ENCODE measurements at places on chromosomes 13 and 19.

GRCh38 chr19:48913114-48913889, 13.2 kb downstream of the NUCB1 start:
- no peak for DNase-seq

DNA sequence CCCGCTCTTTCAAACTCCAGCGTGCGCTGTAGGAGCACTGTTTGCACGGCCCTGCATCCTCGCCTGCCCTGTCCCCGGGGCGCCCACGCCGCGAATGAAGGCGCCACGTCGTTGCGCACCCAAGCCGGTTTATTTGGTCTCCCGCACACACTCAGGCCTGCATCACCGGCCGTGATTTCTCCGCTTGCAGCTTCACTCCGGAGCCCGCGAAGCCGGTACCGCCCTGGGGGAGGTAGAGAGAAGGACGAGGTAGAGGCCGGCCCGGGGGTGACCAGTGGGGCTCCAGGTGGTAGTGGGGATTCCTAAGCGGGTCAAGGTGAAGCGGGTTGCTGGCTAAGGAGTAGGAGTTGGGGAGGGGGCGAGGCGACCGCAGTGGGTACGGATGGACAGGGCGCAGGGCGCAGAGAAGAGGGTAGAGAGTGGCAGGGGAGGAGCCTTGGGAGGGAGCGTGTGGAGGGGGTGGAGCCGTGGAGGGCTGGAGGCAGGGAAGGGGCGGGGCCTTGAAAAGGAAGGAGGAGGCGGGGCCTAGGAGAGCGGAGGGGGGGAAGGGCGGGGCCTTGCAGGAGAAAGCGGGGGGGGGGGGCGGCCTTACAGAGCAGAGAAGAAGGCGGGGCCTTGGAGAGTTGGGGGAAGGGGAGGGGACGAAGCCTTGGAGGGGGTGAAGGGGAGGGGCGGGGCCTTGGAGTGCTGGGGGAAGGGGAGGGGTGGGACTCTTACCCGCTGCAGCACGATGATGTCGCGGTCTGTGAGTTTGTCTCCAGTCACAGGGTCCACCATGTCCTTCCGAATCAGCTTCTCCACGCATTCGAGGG, 24.6 kb downstream of the NOSIP start:
- no peak for DNase-seq

DNA sequence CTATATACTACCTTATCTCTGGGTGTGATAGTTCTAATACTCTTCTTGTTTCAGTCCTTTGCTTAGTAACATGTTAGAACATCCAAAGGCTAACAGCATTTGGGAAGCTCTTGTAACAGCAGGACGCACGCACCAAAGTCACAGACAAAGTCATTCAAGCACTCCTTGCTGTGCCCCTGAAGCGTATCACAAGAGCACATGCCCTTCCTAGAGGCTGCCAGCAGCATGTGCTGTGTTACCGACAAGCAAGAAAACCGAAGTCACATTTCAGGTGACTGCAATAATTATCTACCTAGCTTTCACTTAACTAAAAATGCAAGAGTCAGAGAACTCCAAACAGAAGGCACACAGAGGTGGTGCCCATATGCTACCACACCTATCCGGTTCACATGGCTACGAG, 194.1 kb downstream of the KLF12 start:
- DNase-seq = no peak

DNA sequence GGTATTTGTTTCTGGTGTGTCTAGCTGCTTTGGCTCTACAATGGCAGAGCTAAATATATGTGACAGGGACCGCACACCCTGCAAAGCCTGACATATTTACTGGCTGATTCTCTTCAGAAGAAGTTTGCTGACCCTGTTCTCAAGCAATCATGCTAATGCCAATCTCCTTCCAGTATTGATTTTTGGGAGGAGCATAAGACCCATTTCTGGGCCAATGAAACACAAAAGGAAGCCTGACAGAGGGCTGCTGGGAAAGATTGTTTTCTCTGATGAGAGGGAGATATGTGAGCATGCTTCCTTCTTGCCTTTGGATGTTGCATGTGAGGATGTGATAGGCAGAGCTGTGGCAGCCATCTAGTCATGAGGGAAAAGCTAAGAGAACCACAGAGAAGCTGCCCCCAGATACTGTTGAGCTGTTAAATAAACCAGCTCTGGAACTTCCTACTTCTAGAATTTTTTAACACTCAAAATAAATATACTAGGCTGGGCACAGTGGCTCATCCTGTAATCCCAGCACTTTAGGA, 31.4 kb upstream of the TPTE2 start:
- DNase-seq = no peak

DNA sequence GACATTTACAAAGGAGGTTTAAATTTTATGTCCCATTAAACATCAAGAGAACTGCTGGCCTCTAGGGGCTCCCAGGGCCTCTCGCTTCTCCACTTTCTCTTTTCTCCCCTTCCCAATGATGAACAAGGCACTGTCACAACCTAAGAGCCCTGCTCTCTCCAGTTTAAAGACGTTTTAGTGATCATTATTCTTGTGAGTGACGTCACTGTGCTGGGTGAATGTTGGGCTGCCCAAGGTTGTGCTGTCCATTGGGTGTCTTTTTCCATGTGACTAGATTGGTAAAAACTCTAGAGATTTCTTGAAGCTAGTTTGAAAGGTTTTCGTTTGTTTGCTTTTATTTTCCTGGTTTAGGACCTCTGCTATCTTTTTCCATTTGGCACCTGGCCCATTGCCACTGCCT, 602.6 kb downstream of the PCDH9 start:
- DNase-seq = no peak

GRCh38 chr13:48233889-48234488, 983 bp downstream of the ITM2B start:
- no peak for DNase-seq

All from T1000 (cell line).